ENCODE measurements at places on chromosomes 11 and 22.

GRCh38 chr11:128625746-128626145 is 38.4 kb upstream of the ETS1 start:
- DNase-seq: no peak

DNA sequence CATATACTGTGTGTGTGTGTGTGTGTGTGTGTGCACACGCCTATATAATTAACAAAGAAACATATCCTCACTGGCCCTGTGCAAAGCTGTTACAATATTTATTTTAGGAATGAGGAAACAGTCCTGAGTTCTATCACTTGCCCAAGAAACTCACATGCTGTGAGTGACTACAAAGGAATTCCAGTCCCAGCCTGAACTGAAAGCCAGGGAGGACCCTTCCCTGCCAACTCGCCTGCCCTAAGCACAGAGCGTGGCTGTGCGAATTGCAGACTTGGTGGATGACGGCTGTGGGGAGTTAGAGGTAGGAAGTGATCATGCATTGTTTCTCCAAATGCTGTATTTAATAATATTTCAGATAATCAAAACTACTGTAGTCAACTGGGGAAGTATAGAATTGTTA is 26.4 kb upstream of the CD5 start:
- peak; percentile 54 for DNase-seq

DNA sequence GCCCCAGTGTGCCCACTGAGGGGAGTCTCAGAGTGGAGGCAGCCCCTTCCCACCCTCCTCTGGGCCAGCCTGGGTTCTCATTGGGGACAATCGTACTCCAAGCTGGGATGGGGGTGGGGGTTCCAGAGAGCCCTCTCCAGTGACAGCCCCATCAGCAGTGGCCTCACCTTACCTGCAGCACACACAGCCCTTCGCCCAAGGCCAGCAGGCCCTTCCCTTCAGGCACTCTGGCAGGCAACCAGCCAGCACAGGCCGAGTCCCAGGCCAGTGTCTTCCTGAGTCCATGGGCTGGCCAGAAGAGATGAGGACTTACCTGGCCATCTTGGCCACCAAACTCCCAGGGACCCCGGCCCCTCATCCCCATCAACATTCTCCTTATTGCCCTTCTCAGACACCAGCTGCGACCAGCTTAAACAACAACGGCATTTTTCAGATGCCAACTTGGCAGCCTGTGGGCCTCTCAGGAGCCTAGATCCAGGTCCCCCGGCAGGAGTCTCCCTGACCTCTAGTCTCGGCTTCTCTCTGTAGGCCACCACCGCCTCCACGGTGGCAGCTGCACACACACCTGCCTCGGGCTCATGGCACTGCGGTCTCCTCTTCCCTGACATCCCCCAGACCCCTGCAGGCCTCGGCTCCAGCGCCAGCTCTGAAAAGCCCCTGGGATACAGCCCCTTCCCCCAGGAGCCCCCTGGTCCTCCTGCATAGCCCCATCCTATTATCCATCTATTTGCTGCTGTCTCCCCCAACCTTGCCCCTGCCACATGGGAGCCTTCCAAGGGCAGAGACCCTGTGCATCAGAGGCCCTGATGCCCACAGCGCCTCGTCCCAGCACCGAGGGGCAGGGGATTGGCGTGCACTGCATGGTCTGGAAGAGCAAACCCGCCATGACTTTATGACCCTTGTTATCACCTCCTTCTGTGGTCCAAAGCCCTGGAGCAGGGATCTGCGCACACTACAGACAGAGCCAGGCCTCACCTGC is 111.2 kb upstream of the FGF3 start:
- DNase-seq: no peak

GRCh38 chr11:73246303-73246702 is 25.8 kb upstream of the P2RY6 start:
- no peak for DNase-seq

DNA sequence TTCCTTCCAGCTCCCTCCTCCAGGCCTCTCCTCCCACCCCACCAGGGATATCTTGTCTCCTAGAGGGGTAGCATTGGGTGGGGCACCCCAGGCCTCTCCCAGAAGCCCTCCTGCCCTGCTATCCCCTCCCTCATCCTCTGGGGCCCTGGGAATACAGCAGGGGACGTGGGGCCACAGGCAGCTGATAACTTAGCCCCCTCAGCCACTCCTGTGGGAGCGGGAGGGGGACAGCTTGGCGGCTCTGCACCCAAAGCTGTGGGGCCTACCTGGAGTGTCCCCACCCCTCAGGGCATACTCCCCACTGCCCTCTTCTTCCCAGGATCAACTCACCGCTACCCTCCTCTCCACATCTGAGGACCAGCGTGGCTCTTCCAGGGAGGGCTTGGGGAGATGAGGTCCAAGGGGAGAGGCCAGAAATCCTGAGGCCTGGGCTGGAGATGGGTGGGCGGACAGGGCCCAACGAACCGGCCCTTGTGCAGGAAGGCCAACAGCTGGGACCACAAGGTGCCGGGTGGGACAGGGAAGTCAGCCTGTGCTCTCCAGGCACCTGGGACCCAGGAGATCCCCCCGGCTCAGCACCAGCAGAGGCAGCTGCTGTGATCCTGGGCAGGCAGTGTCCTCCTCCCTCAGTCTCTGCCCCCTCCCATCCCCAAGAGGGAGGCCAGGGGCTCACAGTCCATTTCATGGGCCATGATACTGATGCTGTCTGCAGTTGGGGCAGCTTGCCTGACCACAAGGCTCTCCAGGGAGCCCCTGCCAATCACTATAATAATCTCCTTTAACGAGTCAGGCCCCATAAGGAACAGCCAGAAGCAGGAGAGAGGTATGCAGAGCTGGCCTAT is 23.2 kb downstream of the NEAT1 start:
- DNase-seq: no peak

DNA sequence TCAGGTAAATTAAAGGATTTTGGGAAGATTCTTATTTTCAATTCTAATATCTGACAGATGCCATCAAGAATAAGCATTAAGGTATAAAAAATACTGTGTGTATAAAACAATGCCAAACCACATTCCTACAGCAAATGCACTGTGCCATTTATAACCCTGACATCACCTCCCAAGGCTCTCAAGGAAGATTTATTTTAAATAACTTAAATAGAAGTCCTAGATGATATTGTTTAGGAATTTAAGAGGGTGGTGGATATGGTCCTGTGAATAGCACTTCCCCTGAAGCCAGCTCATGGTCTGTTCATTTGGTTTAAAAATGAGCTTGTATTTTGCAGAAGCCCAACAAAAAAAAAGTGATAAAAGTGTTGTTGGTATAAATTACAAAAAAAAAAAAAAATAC is 32.1 kb downstream of the PPIL2 start:
- DNase-seq: no peak

- no peak for DNase-seq
Measured at GRCh38 chr22:22746061-22746962, 101.9 kb downstream of the GGTLC2 start.

DNA sequence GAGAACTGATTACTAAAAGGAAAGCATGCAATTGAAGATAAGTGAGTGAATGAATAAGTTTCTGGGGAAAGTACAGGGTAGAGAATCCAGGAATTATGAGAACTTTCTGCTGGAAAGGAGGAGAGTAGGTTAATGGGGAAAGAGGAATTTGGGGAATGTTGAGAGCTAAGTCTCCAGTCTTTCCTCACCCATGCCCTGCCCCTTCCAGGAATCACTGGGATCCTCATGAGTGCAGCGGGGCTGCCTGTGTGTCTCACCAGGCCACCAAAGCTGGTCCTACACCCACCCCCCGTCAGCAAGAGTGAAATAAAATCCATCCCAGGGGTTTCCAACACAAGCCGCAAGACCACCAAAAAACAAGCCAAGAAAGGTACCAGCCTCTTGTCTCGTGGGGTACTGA is 17.0 kb downstream of the DTX4 start:
- no peak for DNase-seq

GRCh38 chr22:31227186-31227585 is 15.1 kb downstream of the LIMK2 start:
- DNase-seq: no peak

DNA sequence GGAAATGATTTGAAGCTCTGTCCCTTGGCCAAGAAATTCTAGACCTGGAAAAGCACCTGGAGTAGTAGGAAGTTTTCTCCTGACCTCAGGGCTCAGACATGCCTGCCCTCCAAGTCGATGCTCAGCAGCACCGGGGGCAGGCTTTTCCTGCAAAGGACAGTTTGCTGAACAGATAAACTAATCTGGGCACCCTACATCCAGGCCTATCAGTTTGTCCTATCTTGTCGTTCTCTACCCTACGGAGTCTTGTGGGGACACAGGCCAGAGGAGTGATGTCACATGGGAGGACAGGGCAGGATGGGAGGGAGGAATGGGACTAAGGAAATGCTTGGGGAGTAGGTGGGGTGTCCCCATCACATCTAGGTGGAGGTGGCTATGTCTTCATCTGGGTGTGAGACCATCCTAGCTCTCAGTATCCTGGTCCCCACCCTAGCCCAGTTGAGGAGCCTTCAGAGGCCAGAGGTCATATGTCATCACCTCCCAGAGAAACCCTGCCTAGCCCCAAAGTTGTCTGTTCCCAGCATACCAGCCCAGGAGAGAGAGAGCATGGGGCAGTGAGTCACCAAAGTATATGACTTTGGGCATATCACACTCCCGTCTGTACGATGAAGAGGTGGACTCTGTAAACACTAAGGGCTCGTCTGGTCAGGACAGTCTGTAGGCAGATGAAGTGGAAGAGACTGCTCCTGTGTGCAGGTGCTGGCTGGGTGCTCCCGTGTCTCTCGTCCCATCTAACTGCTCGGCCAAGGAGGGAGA is 18.1 kb upstream of the FCHSD2 start:
- DNase-seq: no peak

- DNase-seq: no peak
Measured at GRCh38 chr11:64854534-64855502, 10.4 kb upstream of the CDC42BPG start.

All from testis (tissue), 5 donors.